ENCODE measurements at places on chromosomes 3 and 15. TPM values are rescaled to one million over a fixed set of nuclear protein-coding genes. Genes with fewer than 3 reads are reported as not detected.

The PFN2 gene
- 442 TPM for polyA plus RNA-seq

The CHRNB4 gene
- 3.3 TPM for polyA plus RNA-seq

The C2CD4A gene
- polyA plus RNA-seq, result 0.33 TPM

The KIF7 gene
- 13.7 TPM for polyA plus RNA-seq

- no peak for DNase-seq
Measured at GRCh38 chr3:195524171-195524896, 18.8 kb downstream of the PPP1R2 start.

- DNase-seq, result peak; percentile 40
Measured at GRCh38 chr3:178966299-178967176, 105.1 kb downstream of the ZMAT3 start.

- no peak for DNase-seq
Measured at GRCh38 chr3:133413161-133414020, 13.5 kb downstream of the BFSP2 start.

DNA sequence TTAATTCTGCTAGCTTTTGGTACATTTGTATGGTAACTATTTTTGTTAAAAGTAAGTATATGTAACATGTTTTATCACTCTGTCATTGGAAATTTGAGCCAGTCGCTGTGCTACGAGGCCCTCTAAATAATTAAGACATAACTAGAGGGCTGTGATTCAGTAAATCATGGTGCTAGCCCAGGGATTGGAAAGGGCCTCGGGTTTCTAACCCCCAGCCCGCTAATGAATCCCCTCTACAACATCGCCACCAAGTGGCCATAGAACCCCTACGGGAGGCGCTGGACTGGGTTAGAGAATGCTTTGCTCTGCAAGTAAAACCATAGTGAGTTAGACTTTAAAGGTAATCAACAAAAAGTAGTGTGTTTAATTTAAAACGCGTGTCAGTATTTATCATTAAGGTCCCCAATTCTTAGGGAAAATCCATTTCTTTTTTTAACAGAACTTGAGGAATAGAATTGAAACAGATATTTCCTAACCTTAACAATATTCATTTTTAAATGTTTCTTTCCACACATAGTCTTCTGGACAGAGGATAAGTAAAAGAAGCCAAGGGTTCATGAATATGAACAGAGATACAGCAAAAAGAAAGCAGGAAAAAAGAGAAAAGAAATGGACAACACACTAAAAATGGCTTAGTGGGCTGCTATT, 744.7 kb downstream of the EPHA3 start:
- peak; percentile 78 for DNase-seq

Data from left kidney (tissue), 8 donors.